ENCODE measurements at places on chromosomes 3 and 15.

DNA sequence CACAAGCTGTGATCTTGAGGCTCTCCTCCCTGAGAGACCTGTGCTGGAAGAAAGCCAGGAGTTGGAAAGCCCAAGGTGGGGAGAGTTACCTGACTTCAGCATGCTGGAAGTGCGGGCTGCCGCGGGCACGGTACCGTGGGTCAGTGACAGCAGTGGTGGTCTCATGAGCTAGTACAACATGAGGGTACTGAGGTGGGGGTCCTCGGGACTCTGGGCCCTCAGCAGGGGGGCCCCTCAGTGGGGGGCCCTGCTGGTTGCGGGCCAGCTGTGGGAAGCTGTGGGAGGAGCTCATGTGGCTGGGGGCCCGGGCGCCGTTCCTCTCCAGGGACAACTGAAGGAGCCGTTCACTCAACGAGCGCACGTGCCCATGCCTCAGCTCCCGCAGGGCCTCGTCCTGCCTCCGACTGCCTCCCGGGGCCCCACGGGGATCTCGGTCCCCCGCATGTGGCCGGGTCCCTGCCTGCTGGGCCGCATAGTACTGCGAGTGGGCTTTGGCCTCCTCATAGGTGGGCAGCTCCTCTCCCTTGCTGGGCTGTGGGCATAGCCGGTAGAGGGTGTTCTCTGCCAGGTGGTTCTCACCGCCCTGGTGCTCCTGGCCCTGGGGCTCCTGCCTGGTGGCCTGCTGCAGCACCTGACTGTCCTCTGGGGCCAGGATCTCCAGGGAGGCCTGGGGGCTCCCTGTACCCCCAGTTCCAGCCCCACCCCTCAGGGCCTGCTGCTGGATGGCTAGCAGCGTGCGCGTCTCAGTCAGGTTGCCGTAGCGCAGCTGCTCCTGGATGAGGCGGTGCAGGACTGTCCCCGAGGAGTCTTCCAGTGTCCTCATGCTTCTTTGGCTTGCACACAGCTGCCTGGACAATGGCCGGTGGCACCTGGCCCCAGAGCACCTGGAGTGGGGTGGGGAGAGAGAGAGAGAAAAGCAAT, 3.4 kb downstream of the AMOTL2 start:
- no peak for DNase-seq

DNA sequence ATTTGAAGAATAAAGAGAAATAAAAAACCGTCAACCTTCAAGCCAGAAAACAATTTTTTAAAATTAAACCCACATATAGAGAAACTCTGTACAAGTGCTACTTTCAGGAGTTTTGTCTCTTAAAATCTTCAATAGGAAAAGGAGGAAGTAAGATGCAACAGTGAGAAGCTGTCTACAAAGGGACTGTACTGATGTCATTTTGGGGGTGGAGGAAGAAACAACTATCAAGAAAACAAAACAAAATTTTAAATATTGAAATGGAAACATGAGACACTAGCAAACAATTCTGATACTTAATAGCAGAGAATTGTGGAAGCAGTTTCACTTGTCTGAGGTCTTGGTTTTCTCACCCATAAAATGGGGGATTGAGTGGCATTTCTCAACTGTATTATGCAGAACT, 84.4 kb downstream of the SLMAP start:
- no peak for DNase-seq

DNA sequence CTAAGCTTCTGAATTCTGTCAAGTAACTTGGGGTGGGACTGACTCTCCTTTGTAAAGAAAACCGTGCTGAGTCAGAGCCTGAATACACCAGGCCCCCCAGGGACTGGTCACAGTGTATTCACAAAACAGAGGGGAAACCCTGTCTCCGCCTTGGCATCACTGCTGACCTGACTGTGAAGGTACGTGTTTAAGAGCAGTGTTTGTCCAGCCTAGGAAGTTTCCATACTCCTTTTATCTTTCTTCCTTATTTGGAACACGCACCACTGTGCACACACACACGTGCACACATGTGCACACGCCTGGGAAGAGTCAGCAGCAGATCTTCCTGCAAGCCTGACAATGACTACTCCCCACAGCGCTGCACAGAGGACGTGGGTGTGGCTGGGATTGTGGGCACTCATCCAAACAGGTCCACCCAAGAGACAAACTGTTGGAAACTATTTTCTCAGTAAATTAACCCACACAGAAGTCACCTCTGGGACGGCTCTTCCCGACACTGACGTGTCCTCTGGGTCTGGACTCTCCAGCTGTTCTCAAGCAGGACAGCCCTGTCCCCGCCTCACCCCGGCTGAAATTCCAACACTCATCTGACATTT, 87.7 kb downstream of the ATP10A start:
- no peak for DNase-seq

DNA sequence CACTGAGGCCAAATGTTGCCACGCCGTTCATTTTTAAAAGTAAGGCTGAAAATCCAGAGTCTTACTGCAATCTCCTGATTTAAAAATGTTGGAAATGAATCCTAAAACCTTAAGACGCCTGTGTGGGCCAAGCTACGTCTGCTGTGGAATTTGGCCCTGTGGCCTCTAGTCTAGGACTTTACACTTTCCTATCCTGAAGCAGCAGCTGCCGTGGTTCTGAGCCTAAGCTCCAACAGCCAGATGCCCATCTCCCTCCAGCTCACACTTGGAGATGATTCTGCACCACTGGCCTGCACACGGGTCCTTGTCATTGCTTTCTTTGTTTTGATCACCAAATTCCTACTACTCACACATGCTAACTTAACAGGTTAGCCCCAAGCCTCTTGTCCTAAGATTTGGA, 286.4 kb upstream of the LYSMD4 start:
- no peak for DNase-seq

GRCh38 chr3:136651581-136651980, 100.6 kb downstream of the STAG1 start:
- no peak for DNase-seq

DNA sequence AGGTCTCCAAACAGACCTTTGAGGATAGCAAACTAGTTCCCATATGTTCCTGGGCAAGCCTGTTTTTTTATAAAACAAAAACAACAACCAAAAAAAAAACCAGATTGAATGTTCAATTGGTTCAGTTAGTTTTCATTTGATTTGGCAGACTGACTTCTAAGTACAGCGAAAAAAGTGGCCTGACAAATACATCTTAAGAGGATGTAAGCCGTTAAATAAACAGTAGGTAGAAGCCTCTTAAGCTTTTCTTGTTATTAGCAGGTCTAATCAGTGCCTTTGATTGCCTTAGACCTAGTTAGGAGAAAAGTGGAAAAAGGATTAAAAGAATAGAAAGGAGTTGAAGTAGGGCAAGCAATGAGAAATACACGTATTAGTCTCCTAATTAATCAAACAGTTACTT, 13.2 kb downstream of the TSC22D2 start:
- no peak for DNase-seq

- DNase-seq, result no peak
Observed at GRCh38 chr3:147356909-147357900, 49.1 kb downstream of the ZIC4 start.

GRCh38 chr3:15903164-15903563, 105.4 kb upstream of the ANKRD28 start:
- DNase-seq, result no peak

- no peak for DNase-seq
Observed at GRCh38 chr3:136949146-136949545, 8.6 kb upstream of the IL20RB start.

GRCh38 chr3:150547045-150547741, 606 bp downstream of the EIF2A start:
- no peak for DNase-seq

GRCh38 chr3:16216373-16216935, 42.0 kb downstream of the GALNT15 start:
- no peak for DNase-seq

DNA sequence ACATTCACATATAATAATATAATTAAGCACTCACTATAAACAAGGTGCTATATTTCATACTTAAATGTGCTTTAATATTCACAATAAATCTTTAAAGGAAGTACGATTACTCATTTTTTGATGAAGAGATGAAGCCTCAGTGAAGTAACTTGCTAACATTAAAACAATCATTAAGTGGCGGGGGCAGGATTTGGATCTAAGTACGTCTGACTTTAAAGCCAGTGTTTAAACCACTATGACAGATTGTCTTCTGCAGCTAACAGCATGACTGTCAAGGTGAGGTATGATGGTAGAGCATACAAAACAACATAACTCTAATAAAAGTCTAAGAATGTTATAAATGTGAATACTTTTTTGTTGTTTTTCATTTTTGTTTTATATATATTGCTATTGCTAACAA, 862.1 kb downstream of the ROBO1 start:
- DNase-seq, result no peak

GRCh38 chr3:14288833-14289451, 110.3 kb downstream of the LSM3 start:
- DNase-seq, result no peak
